ENCODE measurements at places on chromosomes 4 and X. TPM values are rescaled to one million over a fixed set of nuclear protein-coding genes. Genes with fewer than 3 reads are reported as not detected.

Gene ZIC3
- not detected for total RNA-seq

Gene OPN1MW3
- total RNA-seq: not detected

Gene FAM149A
- total RNA-seq: 1.2 TPM

Gene PRIMPOL
- total RNA-seq: 12.1 TPM

Gene CD40LG
- 30.9 TPM for total RNA-seq

Gene ARHGAP36
- total RNA-seq: not detected

Gene AREG
- total RNA-seq: not detected
